ENCODE measurements at places on chromosomes 1 and 21.
A peak's percentile ranks its signal among the peaks of the same experiment; 100 is the strongest.

DNA sequence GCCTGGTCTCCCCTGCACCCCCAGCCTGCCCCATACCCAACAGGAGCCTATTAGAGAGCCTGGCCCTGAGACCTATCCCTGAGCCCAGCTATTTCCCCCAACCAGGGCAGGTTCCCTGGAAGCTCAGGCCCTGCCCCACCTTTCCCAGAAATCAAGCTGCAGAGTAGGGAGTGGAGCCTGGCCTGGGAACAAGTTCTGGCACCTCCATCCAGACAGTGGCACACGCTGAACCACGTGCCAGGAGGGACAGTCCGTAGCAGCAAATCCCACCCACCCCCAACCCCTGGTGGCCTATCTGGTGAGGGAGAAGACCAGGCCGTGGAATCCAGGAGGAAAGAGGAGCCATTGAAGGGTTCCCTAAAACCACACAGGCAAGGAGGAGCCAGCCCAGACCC, 22.6 kb downstream of the TNNT2 start:
- no peak for DNase-seq

DNA sequence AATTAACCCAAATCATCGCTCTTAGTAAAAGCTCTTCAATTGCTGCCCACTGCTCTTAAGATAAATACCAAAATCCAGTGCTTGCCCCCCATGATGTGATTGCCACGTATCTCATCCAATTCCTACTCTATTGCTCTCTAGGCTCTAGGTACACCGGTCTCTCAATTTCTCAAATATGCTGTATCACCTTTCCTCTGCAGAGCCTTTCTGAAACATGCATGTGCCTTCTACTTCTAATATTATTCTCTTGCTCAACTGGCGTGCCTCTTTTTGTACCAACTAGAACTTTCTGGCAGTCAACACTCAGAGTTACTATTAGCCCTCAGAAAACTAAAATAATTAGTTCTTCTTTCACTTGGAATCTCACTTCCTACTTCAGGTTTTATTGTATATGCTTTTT, 111.7 kb upstream of the LBR start:
- DNase-seq, result no peak

- DNase-seq, result peak; percentile 48
Measured at GRCh38 chr1:21927533-21928237, 9.4 kb downstream of the HSPG2 start.

DNA sequence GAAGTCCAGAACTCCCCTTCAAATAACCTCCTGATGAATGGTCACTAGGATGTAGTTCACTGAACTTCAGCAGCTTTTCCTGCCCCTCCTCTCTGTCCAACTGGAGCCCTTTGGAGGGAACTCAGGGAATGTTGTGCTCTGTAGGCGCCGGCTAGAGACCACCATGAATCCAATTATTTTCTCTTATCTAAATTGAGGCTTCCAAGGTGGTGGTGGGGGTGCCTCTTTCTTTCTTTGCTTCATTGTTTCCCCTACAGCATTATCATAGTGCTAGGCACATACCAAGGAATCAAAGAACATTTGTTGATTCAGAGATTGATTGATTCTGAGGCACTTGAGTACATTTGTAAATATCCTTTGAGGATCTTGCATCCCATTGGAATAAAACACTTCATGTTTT, 426.6 kb upstream of the PLXNA2 start:
- DNase-seq, result no peak

DNA sequence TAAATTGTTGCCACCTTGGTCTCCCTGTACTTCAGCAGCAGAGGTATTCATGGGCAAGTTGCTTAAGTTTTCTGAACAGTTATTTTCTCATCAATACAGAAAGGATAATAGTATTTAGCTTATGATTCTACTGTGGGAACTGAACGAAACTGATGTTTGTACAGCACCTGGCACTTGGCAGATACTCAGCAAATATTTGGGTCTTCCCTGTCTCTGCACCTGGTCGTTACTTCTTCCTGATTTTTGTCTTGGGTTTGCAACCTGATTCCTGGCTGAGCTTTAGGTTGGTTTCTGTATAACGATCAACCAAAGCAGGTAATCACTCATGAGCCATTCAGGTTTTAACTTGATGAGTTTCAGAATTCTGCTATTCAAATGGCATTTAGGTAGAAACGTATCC, 490.6 kb downstream of the KIF26B start:
- DNase-seq, result no peak

DNA sequence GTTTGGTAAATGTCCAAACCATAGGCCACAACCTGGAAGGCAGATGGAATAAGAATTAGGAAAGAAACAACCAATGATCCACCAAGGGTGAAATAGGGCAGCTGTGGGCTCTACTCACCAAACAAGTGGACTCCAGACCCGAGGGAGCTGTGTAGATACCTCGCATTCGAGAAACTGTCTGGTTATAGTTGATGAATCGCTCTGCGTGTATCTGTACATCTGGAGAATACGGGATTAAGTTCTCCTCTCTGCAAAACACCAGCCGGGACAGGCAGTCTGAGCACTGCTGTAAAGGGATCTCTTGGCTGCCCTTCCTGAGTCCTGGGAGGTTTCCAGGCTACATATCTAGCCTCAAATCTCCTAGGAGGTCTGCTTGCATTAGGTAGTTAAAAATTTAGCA, 9.4 kb upstream of the UBR4 start:
- no peak for DNase-seq

DNA sequence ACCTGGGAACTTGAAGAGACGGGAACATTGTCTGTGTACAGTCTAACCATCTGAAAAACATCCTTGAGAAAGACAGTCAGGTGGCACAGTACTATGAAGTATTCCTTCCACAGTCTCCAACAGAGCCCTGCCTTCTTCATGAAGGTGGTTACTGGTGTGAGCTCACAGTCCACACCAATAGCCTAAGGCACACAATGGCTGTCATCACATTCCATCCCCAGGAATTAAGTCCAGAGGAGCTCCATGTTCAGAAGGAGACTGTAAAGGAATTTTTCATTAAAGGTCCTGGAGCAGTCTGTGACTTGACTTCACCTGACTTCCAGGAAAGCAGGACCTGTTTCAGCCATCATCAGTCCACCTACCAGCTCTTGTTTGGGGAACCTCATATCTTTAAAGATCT, 180.2 kb downstream of the C1orf21 start:
- no peak for DNase-seq

- DNase-seq, result no peak
Measured at GRCh38 chr1:171796592-171796991, 15.1 kb downstream of the METTL13 start.

DNA sequence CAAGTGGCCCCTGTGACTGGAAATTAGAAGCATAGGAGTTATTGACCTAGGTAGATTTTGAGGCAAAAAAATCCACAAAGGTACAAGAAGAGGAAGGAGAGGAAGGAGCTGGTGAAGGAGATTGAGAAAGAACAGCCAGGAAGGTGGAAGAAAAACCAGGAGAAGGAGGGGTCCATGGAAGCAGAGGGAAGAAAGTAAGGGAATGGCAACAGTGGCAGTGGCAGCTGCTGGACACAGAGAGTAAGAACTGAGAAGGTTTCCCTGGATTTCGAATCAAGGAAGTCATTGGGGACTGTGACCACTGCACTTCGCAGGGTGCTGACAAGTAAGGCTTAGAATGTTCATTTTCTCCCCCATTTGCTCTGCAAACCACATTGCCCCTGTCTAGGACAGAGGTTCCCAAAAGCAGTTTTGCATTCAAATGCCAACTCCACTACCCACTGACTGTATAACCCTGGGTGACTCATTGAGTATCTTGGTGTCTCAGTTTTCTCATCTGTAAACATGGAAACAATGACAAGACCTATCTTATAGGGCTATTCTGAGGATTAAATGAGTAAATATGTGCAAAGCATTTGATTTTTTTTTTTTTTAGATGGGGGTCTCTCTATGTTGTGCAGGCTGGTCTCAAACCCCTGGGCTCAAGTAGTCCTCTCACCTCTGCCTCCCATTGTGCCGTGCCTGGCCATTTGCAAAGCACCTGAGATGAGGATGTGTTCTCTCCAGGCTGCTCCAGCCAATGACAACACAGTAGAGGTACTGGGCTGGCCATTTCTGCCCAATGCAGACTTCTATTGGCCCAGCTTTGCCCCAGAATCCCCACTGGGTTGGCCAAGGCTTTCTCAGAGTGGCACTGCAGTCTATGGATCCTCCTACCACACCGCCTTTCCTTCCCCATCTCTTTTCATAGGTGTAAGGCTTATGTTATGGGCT, 9.3 kb upstream of the CAPN2 start:
- peak; percentile 80 for DNase-seq

GRCh38 chr1:47696404-47696736, 258.5 kb downstream of the FOXD2 start:
- DNase-seq, result no peak

DNA sequence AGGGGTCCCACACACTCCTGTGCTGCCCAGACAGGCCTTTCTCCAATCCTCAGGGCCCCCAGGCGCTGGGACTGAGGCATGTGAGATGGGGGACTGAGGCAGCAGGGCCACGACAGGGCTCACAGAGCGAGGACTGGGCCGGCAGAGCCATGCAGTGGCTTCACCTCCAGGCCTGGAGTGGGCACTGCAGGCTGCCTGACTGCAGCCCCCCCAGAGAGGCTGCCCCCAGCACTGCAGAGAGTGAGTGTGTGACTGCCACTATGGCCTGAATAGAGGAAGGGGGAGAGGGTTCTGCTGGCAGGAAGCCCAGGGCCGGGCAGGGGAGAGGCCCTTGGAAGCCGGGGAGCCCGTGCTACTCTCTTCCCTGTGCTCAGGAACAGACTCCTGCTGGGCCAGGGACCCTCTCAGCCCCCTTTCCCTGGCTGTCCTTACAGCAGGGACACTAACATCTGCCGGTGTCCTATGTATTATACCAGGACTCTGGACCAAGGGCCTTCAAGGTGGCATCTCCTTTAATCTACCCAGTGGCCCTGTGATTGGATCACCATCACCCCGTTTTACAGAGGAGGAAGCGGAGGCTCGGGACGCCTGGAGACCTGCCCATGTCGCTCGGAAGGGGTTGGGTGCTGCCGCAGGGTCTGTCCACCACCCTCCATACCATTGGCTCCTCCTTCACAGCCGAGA, 20.2 kb upstream of the PLEKHG5 start:
- DNase-seq, result no peak

DNA sequence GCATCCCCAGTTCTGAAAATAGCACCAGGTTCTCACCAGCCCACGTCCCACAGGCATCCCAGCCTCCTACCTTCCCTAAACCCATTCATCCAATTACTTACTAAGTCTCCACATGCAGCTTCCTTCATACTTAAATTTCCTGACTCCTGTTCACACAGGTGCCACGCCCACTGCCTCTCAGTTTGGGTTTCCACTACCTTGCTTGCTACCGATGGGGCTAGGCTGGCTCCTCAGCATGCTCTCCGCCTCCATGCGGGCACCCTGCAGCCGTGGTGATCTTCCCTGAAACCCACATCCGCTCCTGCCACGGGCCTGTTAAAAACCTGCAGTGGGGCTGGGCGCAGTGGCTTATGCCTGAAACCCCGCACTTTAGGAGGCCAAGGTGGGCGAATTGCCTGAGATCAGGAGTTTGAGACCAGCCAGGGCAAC, 70.4 kb upstream of the ANGPTL1 start:
- no peak for DNase-seq

- no peak for DNase-seq
Measured at GRCh38 chr1:57138432-57139078, 172.7 kb upstream of the C8B start.

- DNase-seq, result peak; percentile 74
Measured at GRCh38 chr1:91537281-91537986, 36.8 kb downstream of the CDC7 start.

GRCh38 chr1:226029093-226029496, 30.0 kb upstream of the SDE2 start:
- no peak for DNase-seq

- no peak for DNase-seq
Measured at GRCh38 chr1:225494789-225495359, 67.0 kb upstream of the LBR start.

DNA sequence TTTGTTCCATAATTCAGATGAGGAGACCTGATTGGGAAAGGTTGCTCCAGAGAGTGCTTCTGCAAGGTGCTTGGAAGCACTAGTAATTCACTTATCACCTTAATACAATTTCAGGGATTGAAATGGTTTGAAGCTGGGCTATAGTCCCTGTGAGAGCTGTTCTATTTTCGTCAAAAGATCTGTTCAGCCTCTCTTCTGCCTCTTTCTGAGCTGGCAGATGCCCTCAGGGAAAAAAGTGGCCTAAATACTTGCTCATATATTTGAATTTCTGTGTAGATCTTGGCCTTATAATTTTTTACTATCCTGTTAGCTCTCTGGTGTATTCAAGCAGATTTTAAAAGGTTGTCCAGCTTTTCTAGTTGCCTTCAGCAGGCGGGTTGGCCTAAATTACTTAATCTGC, 22.3 kb downstream of the C1orf146 start:
- no peak for DNase-seq

DNA sequence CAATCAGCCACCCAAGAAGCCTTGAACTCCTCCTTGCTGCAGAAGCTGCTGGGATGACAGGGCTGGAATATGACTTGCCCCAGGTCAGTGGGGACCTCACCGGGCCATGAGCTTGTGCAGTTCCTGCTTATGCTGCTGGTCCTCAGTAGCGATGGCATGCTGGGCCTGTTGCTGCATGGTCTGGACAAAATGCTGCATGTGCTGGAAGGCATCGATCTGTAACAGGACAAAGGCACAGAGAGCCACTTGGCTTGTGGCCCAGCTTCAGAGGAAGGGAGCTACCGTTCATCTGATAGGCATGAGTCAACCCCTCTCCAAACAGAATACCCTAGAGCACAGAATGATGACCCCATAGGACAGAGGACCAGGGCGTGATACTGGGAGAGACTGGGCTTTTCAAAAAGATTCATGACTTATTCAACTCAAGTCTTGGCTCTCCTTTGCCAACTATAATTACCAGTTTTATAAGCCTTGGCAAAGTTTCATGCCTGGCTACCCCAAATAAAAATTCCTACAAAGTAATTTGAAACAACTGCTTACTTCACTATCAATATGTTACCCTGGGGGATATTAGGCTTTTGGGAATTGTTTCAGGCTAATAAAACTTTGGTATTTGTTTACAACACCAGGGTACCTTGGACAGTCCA, 34.7 kb upstream of the EXOSC10 start:
- peak; percentile 33 for DNase-seq

DNA sequence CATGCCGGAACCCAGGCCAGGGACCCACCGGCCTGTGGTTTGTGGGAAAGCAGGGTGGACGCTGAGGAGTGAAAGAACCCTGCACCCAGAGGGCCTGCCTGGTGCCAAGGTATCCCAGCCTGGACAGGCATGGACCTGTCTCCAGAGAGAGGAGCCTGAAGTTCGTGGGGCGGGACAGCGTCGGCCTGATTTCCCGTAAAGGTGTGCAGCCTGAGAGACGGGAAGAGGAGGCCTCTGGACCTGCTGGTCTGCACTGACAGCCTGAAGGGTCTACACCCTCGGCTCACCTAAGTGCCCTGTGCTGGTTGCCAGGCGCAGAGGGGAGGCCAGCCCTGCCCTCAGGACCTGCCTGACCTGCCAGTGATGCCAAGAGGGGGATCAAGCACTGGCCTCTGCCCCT, 18.5 kb downstream of the CSF1 start:
- no peak for DNase-seq

GRCh38 chr1:187516874-187517273, 688.1 kb downstream of the PLA2G4A start:
- DNase-seq, result no peak

- DNase-seq, result no peak
Measured at GRCh38 chr1:83802023-83802422, 196.9 kb downstream of the TTLL7 start.
